ENCODE measurements at places on chromosomes 11 and 22. TPM values are rescaled to one million over a fixed set of nuclear protein-coding genes. Genes with fewer than 3 reads are reported as not detected.

SLC5A1 gene
- total RNA-seq = 0.21 TPM

HOATZ gene
- total RNA-seq = not detected

LRRC32 gene
- not detected for total RNA-seq

INSC gene
- not detected for total RNA-seq

IGLL1 gene
- not detected for total RNA-seq

UBQLNL gene
- not detected for total RNA-seq

SCGB1C1 gene
- total RNA-seq = not detected

VWA5A gene
- total RNA-seq = 7.3 TPM

RANBP1 gene
- 639 TPM for total RNA-seq

CYTH4 gene
- total RNA-seq = 0.21 TPM

TRPM5 gene
- not detected for total RNA-seq

INS gene
- not detected for total RNA-seq

OPCML gene
- total RNA-seq = not detected

RSF1 gene
- 40.6 TPM for total RNA-seq

SELENOH gene
- total RNA-seq = 240 TPM

Measured in airway epithelial cell (primary cell).